ENCODE measurements at places on chromosomes 5 and 9.

DNA sequence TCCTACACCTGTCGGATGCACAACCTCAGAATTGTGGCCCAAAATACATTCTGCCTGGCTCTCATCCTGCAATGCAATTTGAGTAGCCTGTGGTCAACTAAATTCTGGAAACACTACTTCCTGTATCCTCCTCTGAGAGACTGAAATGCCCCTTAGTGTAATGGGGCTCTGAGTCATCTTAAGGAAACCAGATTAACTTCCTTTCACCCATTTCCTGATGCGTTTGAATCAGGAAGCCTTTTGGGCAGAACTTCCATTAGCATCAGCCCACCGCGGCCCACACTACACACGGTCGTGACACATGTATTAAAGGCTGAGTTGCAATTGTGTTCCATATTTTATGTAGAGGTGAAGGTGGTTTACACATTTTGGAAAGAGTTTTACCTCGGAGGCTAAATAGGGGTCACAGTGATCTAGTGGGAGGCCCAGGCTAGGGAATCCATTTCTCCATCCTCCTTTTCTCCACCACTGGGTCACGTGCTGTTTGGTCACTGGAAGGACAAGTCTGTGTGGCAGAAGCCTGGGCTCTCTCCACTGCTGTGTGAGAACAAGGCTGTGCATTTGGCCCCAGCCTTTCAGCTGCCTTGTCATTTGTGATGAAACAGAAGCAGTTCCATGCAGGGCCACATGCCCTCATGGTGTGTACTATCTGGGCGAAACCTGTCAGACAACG lies 55.9 kb downstream of the DAP start:
- no peak for DNase-seq

DNA sequence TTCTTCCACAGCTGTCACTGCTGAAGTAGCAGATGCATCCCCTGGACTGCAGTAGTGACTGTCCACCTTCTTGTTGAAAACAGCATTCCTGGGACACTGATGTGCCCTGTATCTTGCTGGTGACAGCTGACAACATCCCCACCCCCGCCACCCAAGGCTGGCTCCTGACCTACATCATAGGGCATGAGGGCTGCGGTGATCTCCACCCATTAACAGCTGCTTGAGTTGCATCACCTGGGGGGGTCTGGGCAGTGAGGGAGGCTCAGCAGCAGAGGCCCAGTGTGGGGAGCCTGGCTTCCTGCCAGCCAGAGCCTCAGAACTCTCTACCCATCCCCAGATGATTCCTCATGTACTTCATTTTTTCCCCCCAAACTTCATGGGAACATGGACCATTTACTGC lies 4.1 kb downstream of the PRUNE2 start:
- DNase-seq: no peak

DNA sequence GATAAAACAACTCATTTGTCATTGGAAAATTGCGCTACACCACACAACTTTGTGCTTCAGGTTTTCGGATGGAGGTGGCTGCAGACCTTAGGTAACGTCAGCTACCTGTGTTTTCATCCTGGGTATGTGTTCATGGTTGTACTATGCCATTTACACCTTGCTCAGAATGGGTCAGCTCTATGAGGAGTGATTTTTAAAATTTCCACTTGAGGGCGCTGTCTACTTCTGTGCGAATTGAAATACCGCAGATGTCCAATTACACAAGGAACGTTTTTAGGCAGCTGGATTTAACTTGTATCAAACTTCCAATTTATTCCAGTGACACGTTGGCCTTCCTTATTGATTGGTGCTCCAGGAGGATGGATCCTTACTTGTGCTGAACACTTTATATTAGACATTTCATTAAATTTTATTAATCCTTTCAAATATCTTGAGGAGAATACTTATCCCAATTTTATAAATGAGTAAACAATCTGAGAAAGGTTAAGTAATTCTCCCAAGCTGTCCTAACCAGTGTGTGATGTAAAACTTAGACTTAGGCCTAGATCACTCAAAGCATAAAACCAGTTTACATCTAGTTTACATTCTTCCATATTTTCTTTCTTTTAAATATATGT lies 23.4 kb downstream of the DMRTA1 start:
- peak; percentile 79 for DNase-seq

- no peak for DNase-seq
These were observed 68.1 kb upstream of the ERBIN start for GRCh38 chr5:65858316-65858715.

DNA sequence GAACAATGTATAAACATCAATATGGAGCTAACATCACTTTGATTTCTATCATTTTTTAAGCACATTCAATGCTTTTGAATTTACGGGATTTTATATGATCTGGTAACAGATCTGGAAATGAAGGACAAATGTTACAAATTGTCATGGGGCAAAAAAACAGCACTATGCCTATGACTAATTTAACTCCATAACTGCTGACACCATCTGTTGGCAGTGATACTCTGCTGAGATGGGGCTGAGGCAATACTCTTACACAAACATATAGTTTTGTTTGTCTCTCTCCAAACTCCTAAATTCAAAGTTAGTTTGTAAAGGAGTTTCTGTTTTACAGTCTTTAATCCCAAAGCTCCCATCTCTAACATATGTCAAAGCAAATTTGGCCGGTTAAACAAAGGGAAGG lies 132.5 kb upstream of the FER start:
- DNase-seq: no peak

DNA sequence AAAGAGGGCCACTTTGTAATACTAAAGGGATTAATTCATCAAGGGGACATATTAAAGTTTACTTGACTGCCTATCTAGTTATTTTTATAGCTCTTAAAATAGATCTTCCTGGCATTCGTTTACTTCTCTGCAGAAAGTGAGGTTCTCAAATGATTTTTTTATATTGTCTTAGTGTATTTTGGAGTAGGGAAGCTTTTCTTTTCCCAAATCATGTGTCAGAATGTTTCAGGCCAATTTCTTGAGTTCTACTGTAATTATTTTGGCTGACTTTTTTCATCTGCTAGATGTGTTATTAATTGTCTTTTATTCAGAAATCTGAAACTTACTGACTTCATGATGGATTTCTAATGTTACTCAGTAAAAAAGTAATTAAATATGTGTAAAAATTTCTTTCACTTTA lies 60.2 kb upstream of the FBXL7 start:
- no peak for DNase-seq

- no peak for DNase-seq
These were observed 53.6 kb downstream of the RXRA start for GRCh38 chr9:134379831-134380365.

GRCh38 chr9:136160381-136160841 lies 41.7 kb upstream of the TMEM250 start:
- no peak for DNase-seq

DNA sequence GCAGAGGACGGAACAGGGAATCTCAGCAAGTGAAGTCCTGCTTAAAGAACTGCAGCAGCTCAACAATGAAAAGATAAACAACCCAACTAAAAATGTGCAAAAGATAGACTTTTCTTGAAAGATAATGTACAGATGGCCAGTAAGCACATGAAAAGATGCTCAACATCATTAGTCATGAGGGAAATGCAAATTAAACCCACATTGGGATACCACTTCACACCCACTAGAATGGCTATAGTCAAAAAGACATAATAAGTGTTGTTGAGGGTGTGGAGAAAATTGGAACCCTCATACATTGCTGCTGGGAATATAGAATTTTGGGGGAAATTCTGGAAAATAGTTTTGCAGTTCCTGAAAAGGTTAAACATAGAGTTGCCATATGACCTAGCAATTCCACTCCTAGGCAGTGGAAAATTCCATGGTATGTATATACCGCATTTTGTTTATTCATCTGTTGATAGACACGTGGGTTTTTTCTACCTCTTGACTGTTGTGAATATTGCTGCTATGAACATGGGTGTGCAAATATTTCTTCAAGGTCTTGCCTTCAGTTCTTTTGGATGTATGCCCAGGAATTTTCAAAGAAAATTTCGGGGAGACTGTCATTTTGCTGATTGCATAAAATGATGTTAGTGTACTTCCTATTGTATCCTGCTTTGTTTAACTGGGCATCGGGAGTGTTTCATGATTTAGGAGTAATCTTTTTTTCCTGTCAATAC lies 7.2 kb downstream of the CNOT8 start:
- no peak for DNase-seq

Data from OCI-M1 (cell line).